ENCODE measurements at places on chromosomes 2 and 18.

DNA sequence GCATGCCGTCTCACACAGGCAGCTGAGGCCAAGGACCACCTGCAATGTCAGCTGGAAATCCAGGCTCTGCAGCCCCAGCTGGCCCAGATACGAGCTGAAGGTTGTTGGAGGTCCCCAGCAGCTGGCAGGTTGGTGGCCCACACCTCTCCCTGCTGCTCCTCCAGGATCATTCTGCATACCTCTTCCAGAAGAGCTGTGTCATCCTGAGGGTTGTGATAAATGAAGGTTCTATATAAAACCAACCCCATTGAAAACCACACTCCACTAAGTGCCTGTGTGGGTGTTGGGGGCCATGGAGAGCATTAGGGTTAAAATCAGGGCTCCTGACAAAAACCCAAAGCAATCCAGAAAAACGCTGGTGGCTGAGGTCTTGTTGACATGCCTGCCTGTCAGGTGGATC, 50.4 kb downstream of the C1QL2 start:
- no peak for DNase-seq

GRCh38 chr2:34316788-34317187, 717.7 kb upstream of the FAM98A start:
- DNase-seq = no peak

GRCh38 chr18:9734189-9734588, 26.1 kb downstream of the RAB31 start:
- no peak for DNase-seq

DNA sequence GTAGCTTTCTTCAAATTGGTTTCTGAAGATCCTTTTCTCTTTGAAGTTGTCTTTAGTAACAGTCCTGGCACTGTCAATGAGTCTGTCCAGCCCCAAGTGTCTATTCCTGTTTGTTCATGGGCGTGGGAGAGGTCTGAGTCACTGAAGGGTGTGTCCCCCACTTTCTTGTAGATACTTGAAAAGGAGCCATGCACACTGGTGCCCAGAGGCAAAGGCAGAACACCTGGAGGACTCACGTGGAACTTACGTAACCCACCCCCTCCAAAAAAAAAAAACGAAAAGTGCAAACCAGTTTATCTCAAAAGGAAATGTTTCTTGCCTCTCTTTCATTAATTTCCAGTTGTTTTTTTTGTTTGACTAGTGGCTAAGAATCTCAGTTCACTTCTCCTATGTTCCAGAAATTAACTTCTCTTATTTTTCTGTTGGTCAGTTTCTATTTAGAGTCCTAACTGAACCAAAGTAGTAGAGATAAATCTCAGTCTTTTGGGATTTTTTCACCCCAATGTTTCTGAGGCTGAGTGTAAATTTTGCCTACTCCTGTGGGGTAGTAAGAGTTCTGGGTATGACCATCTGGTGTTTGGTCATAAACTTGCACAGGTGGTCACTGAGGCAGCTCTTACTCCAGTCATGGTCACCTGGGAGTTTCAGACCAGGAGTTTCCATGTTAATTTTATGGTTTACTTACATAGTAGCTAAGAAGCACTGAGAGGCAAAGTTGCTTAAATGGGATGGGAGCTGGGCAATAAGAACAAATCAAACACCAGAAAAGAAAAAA, 54.9 kb downstream of the DSC3 start:
- DNase-seq = no peak

- no peak for DNase-seq
Observed at GRCh38 chr18:75554176-75554575, 126.7 kb upstream of the SMIM21 start.

- no peak for DNase-seq
Observed at GRCh38 chr2:68429311-68429826, 37.7 kb downstream of the FBXO48 start.

DNA sequence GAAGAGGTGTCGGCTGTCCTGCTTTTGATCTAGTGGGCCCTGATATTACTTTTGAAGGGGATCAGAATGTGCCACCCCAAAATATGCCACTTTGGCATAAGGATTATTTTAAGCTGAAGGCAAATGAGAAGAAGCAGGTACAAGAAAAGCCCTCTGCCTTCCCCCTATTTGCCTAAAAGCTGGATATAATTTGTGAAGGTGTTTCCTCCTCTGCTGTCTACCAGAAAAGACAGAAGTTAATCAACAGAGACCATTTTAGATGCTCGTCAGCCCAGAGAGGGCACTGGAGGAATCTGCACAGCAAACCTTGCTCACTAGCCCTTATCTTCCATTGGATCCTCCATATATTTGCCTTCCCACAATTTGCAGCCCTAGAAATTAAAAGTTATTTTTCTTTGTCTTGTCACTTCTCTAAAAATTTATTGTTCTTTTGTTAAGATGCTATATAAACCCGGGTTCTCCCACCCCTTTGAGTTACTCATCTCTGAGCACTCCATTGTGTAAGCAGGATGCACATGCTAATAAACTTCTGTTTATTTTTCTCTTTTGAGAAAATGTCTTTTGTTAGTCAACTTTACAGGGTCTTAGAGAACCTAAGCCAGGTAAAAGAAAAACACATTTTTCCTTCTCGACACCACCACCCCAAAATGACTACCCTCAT, 163.2 kb upstream of the SLC1A4 start:
- no peak for DNase-seq

- no peak for DNase-seq
Observed at GRCh38 chr2:217837530-217837929, 165.3 kb downstream of the TNS1 start.
